ENCODE measurements at places on chromosomes 2 and 18. TPM values are rescaled to one million over a fixed set of nuclear protein-coding genes. Genes with fewer than 3 reads are reported as not detected.

GPR17 gene
- total RNA-seq: not detected

DTNA gene
- total RNA-seq: 55.7 TPM

VAMP8 gene
- 165 TPM for total RNA-seq

CLHC1 gene
- 26.3 TPM for total RNA-seq

TXNL1 gene
- 66.1 TPM for total RNA-seq

FIGN gene
- 8.0 TPM for total RNA-seq

PARD6G gene
- 26.4 TPM for total RNA-seq

CD8B gene
- total RNA-seq: 3.5 TPM

NAT8 gene
- not detected for total RNA-seq

ZNF804A gene
- total RNA-seq: 1.2 TPM

GAREM2 gene
- total RNA-seq: 4.3 TPM

RIT2 gene
- not detected for total RNA-seq

GAL3ST2 gene
- total RNA-seq: 0.47 TPM

ZNF385B gene
- 0.83 TPM for total RNA-seq

RGPD4 gene
- total RNA-seq: 0.08 TPM
